ENCODE measurements at places on chromosomes 2 and 18.

GRCh38 chr18:75070625-75071483 is 138.1 kb downstream of the PTGR3 start:
- DNase-seq = peak; percentile 54

- DNase-seq = no peak
Observed at GRCh38 chr2:85246348-85246747, 81.4 kb downstream of the TGOLN2 start.

GRCh38 chr2:81206216-81206615 is 901.7 kb upstream of the LRRTM1 start:
- DNase-seq = no peak

- DNase-seq = no peak
Observed at GRCh38 chr2:105447476-105447875, 48.6 kb upstream of the FHL2 start.

DNA sequence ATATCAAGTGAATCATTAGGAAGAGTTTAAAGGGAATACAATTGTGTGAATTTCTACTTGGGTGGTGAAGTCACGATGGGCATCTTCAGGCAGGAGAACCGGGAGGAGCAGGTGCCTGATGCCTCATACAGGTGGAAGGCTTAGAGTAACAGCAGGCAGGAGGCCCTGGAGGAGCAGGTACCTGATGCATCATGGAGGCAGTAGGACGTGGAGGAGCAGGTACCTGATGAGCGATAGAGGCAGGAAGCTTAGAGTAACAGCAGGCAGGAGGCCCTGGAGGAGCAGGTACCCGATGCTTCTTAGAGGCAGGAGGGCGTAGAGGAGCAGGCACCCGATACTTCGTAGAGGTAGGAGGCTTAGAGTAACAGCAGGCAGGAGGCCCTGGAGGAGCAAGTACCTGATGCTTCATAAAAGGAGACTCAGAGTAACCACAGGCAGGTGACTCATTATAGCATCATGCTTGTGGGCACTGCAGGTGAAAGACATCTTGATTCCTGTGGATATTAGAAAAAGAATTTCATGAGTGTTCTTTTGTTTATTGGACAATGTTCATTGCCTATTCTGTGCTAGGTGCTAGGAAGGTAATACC is 133.9 kb downstream of the ATP9B start:
- DNase-seq = no peak
